ENCODE measurements at places on chromosomes 2 and 18. TPM values are rescaled to one million over a fixed set of nuclear protein-coding genes. Genes with fewer than 3 reads are reported as not detected.

The KCNF1 gene
- polyA plus RNA-seq, result 1.1 TPM

The FBLN7 gene
- 12.2 TPM for polyA plus RNA-seq

The HTR2B gene
- polyA plus RNA-seq, result 13.6 TPM

The MARCHF4 gene
- polyA plus RNA-seq, result 0.13 TPM

The NEU4 gene
- polyA plus RNA-seq, result 0.63 TPM

The ANKRD36C gene
- polyA plus RNA-seq, result 21.7 TPM

- no peak for DNase-seq
Measured at GRCh38 chr18:65372904-65373303, 377.9 kb upstream of the CDH7 start.

DNA sequence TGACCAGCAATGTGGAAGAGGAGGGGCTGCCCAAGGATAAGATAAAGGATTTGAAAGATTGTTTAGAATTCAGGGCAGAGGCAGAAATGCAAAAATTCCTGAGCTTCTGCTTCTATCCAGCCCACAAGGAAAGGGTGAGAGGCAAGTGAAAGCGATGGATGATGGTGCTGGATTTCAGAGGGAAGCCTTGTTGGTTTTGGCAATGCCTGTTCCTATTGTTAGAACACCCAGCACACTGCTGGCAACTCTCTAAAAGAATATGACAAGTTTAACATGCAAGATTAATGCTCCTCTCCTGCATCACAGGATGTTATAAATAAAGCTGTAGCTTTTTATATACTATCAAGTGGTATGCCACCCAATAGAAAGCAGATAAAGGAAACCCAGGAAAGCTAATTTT, 92.6 kb downstream of the ZNF385B start:
- no peak for DNase-seq

DNA sequence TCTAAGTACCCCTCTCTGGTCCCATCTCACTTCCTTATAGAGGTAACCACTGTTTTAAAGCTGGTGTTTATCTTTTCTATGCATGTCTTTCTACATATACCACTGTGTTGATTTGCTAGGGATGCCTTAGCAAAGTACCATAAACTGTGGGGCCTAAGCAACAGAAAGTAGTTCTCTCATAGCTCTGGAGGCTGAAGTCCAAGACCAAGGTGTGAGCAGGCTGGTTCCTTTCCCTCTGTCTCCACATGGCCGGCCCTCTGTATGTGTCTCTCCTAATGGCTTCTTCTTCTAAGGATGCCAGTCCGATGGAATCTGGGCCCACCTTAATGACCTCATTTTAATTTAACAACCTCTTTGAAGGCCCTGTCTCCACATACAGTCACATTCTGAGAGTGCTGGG, 40.8 kb upstream of the ROCK2 start:
- DNase-seq, result no peak

DNA sequence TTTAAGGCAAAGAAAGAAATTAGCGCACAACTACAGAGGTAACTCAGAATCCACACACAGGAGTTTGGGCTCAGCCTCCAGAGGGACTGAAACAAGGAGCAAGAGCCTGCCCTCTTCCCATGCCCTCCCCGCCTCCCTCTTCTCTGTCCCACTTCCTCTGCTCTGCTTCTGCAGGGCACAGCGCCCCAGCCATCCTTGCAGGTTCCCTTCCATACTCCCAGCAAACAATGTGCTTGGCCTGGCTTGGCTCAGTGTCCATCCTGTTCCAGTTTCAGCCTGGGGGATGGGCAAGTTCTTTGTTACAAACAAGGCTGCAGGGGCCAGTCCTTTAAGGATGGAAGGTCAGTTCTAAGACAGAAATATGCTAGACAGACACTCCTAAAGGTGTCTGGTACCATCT, 133.5 kb downstream of the CDH20 start:
- DNase-seq, result no peak

GRCh38 chr2:63613391-63613901, 24.7 kb downstream of the MDH1 start:
- no peak for DNase-seq

- no peak for DNase-seq
Measured at GRCh38 chr18:49648811-49649210, 87.0 kb downstream of the LIPG start.

GRCh38 chr2:12325806-12326205, 390.9 kb upstream of the TRIB2 start:
- no peak for DNase-seq
